ENCODE measurements at places on chromosomes 5 and 9.

DNA sequence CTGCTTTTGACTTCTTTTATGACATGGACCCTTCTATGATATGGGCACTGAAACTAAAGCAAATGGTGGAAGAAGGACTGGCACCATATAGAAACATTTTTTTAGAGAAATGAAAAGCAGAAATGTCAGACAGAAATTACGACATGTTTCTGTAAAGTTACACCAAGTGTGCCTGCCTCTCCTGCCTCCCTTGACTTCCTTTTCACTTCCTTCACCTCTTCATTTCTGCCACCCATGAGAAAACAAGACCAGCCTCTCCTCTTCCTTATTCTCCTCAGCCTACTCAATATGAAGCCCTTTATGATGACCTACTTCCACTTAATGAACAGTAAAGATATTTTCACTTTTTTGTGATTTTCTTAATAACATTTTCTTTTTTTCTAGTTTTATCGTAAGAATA lies 44.5 kb downstream of the ERCC6L2 start:
- DNase-seq = no peak

DNA sequence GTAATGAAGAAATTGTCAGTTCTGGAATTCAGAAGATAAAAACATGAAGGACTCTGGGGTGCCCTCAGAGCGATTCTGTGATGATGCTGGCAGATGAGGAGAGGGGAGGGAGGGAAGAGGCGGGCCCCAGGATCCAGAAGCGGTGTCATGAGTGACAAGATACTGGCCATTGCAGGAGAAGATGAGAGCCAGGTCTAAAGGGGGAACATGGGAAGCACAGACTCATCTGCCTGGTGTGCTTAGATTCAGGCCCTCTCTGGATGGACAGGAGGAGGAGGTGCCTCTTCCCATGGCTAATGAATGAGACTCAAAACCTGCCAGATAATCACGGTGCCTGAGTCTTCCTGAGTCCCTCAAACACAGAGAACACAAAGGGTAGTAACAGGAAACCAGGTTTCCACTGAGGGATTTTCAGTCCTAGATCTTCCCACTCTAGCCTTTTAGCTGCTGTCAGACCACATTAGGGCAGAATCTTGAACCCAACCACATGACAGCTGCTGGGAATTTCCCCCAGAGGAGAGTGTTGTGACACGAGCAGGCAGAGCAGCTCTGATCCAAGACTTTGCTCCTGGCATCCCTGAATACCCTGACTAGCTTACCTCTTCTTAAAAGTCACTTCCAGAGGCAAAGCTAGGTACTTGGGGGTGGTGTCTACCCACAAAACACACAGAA lies 28.2 kb upstream of the HSPA9 start:
- no peak for DNase-seq

- DNase-seq = no peak
These were observed 17.5 kb upstream of the TMEFF1 start for GRCh38 chr9:100455470-100455869.

GRCh38 chr5:138138949-138139780 lies at the start of gene NME5:
Gene NME5, minus strand, starts transcription at chr5:138139428. Its CDS starts 648 bp downstream, at chr5:138138780.
- no peak for DNase-seq

DNA sequence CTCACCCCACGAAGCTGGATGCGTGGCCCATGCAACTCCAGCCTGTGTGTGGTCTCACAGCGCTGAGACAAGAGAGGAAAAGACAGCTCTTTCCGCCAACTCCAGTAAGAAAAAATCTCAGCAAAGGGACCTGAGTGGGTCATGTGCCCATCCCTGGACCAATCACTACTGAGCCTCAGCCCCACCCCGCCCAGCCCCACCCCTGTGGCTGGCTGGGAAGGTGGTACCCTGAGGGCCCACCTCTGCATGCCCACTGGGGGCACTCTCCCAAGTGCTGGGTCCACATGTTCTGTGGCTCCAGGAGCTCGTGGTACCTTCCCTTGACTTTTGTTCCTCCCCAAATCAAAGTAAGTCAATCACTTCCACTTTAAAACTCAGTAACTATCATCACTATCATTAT lies 105.1 kb upstream of the SMIM23 start:
- no peak for DNase-seq

- no peak for DNase-seq
These were observed 553.0 kb downstream of the EBF1 start for GRCh38 chr5:158546748-158547147.

- DNase-seq = no peak
These were observed 250.5 kb downstream of the DENND1A start for GRCh38 chr9:123679330-123679987.

- DNase-seq = no peak
These were observed 222.8 kb downstream of the NR2F1-AS1 start for GRCh38 chr5:93358176-93358575.

- no peak for DNase-seq
These were observed 160.1 kb downstream of the HMHB1 start for GRCh38 chr5:143972068-143972467.

- DNase-seq = no peak
These were observed 432 bp downstream of the HSPA9 start for GRCh38 chr5:138574744-138575193.

Measured in stimulated activated CD8-positive, alpha-beta memory T cell treated with anti-CD3 and anti-CD28 coated beads, Interleukin-7, amount 100 ng/mL, for 4 hours (primary cell).